Upper lobe of right lung (tissue), 1 donor: ENCODE measurements at places on chromosomes 1 and 21.

DNA sequence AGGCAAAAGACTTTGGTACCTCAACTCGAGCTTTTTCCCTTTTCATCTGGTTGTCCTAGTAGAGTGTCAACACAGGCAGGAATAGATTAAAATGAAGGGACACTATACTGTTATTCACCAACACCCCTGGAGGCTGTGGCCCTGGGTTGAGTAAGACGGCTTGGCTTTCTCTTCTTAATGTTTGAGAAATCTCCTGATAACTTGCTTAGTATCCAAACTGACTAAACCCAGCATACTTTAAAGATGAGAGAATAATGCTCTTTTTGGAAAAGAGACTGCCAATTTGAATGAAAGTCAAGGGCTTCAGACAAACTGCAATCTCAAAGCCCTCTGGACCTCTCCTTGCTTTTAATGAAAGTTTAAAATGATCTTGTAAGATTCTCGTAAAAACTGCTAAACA is 2.6 kb upstream of the SLC30A1 start:
- DNase-seq, result no peak

DNA sequence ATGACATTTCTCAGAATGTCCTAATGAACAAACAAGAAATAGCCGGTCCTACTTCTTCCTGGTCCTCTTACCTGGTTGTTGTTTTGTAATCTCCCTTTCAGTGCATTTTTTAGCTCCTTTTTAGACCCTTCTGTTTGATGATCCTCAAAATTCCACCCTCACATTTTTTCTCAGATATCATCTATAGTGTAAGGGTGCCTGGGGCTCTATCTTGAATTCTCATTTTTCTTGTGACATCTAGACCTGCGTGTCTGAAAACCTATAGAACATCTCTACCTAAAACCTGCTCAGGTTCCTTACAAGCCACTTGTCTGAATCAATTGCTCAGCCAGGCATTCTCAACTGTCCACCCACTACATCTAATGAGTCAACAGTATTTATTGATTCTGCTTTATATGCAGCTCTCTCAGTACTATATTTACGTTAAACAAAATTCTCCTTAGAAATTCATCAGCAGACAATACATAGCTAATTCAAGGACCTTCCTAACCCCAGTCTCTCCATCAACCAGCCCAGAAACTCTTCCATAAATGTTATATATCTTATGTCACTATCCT is 36.5 kb upstream of the USH2A start:
- DNase-seq, result no peak

GRCh38 chr1:173479649-173480048 is 2.5 kb downstream of the PRDX6 start:
- no peak for DNase-seq

- DNase-seq, result no peak
Observed at GRCh38 chr1:243882276-243882675, 32.2 kb upstream of the AKT3 start.

DNA sequence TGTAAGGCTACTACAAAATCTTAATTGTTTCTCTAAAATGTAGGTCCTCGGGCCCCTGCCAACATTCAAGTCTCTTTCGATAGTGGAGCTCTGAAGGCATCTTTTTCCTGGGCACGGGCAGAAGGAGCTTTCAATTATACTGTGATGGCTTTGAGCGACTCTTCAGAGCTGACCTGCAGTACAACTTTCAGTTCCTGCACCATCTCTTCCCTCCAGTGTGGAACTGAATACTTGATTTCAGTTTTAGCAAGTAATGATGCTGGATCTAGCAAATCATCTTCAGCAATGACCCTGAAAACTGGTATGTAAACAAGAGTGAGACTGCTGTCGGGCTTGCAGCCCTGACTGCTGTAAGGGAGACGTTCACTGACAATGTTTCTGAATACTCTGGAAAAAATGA is 9.6 kb downstream of the FNDC7 start:
- no peak for DNase-seq

DNA sequence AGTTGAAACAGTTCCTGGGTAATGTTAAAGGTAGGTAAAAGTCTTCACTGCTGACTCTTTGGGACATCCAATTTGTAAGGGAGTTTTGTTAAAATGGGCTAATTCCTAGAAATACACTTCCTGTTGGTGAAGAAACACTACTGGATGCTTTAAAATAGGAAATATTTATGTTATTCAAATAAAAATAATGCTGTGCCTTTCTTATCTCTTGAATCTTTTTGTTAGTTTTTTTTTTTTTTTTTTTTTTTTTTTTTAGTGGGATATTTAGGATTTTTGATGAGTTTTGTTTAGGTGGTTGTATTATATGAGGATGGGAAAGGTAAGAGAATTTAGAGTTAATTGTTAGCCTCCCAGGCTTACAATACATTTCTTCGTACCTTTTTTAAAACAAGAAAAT is 4.5 kb downstream of the MAGI3 start:
- DNase-seq, result no peak

DNA sequence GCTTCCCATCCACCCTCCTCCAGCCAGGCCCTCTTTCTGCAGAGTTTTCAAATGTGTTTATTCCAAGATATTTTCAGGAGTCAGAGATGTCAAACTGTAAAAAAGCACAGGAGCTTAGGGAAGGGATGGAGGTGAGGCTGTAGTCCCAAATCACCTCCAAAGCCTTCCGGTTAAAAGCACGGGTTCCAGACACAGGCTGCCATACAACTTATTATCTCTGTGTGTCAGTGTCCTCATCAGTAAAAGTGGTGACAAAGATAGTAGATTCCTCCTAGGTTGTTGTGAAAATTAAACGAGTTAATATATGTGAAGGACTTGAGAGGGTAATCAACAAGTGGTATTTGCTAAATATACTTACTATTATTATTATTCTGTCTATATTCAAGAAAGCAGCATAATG is 15.1 kb downstream of the S100A7A start:
- DNase-seq, result no peak

DNA sequence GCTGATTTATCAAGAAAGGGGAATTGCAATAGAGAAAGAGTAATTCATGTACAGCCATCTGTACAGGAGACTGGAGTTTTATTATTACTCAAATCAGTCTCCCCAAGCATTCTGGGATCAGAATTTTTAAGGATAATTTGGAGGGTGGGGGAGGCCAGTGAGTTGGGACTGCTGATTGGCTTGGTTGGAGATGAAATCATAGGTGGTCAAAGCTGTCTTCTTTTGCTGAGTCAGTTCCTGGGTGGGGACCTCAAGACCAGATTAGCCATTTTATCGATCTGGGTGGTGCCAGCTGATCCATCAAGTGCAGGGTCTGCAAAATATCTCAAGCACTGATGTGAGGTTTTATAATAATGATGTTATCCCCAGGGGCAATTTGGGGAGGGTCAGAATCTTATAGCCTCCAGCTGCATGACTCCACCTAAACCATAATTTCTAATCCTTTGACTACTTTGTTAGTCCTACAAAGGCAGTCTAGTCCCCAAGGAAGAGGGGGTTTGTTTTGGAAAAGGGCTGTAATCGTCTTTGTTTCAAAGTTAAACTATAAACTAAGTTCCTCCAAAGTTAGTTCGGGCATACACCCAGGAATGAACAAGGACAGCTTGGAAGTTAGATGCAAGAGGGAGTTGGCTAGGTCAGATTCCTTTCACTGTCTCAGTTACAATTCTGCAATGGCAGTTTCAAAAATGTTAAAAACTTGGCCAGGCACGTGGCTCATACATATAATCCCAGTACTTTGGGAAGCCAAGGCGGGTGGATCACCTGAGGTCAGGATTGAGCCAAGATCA is 16.9 kb upstream of the RAB3B start:
- no peak for DNase-seq

DNA sequence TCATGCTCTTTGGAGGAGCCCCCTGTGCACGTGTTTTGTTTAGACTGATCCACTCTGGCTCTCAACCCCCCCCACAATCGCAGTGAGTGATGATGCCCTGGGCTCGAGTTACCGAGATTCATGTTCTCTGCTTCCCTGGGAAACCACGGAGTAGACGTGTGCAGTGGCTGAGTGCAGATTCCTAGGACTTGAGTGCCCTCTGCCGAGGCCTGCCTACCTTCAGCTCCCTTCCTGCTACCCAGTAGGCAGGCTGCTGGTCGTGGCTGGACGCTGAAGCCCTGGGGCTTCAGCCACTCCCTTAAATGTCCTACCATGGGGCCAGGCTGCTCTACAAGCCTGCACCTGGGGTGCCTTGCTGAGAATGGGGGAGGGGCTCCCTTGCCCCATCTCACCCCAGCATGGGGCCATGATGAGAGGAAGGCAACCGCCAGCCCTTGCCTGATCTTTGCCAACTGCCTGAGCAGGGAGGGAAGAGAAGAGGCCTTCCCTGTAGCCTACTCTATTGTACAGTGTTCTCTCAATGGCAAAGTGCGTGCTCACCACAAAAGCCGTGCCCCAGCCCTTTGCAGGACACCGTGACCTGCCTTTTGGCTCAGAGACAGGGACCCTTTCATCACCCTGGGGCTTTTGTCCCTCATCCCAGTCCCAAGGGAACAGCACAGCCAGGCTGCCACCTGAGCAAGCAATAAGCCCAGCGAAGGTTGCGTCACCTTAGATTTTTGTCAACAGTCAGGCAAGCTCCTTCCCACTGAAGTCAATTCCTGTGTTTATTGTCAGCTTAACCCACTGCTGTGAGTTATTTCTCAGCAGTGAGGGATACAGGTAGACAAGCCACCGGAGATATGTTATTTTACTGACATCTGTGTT is 4.1 kb upstream of the GRIK3 start:
- no peak for DNase-seq

GRCh38 chr1:234726359-234726943 is 116.5 kb upstream of the IRF2BP2 start:
- DNase-seq, result no peak

GRCh38 chr1:90402893-90403849 is 313.9 kb downstream of the BARHL2 start:
- DNase-seq, result no peak

DNA sequence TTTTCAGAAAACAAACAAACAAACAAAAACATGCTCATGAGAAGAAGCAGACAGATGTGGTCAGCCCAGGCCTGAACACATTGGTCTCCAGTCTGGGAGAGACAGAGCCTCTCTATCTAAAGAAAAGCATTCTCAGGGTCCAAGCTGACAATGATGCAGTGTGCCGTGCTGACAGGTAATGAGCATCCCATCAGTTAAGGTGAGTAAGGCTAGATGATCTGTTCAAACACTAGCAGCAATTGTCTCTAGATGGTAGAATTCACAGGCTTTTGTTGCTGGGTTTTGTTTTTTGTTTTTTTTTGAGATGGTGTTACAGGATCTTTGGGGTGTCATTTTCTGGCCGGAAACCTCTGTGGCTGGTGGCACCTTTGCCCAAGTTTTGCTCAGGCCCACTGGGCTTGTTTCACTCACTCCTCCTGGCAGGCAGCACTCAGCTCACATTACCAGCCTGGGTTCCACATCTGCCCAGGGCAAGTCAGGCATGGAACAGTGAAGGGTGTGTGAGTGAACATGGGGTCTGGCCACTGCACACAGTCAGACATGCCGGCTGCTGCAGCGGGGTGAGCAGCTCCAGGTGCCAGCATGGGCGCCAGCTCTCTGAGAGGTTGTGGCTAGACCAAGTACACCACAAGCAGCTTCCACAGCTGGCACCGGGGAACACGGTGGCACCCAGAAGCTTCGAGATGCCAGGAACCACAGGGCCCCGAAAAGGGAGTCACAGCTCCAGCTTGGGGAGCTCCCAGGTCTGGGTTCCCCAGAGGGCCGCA is 2.5 kb upstream of the C1QA start:
- DNase-seq, result no peak

DNA sequence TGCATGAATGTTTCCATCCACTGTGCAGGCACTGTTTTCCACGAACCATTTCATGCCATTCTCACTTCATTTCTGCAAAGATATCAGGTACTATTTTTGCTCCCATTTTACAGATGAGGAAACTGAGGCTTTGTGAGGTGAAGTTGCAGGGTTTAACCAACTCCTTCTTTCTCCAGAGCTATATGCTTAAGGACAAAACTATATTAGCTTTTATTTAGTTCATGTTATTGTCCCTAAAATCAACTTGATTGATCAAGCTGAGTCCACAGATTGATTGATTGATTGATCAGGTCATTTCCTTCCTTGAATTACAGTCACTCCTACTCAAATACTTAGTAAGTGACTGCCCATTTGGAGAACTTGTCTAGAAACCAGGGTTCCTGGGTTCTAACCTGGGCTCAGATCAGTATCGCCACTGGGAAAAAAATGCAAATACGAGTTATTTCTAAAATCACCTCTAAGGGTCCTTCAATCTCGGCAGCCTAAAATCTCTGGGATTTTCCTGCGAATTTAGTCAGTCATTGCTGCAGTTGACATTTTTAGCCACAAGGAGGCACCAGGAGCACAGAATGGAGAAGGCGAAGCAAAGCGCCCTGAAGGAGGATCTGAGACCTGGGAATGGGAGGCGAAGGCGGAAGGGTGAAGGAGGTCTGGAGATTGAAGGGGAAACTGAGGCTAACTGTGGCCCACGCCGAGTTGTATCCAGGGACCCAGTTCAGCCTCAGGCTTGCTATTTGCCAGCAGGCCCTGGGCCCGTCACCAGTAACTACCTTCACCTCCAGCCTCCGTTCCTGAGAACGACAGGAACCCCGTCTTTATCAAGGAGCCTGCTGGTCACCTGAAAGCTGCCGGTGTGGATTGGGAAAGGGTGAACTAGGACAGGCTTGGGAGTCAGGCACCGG is 14.3 kb upstream of the MUL1 start:
- peak; percentile 66 for DNase-seq

DNA sequence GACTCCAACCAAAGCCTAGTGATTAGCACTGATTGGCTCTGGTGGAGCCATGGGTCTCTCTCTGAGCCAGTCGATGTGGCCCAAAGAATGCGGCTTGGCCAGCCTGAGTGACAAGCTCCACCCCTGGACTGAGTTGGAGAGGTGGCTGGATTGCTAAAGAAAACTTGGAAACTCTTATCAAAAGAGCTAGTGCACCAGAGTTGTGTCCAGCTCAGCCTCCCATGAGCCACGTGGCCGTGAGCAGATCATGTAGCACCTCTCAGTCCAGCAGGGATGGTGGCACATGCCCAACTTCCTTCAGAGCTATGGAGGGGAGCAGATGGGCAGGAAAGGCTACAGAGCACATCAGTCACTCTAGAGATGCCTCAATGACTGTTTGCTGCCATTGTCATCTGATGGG is 142.8 kb upstream of the VAMP3 start:
- no peak for DNase-seq

GRCh38 chr1:231518485-231519034 is 9.9 kb upstream of the TSNAX start:
- no peak for DNase-seq

DNA sequence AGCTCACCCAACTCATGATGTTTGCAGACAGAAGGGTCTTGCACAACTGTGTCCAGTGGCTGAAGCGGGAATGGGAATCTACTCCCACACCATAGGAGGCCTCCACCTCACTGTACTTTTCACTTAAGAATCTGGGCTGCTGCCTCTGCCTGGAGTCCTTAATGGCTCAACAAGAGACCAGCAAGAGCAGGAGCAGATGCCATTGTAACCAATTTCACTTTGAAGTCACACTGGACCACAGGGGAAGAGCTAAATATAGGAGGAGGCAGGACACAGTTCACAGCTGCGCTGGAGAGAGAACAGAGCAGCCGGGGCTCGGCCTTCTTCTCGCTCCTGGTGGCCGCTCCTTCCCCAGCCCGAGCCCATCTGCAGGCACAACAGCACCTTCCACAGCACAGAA is 120.4 kb downstream of the SIPA1L2 start:
- no peak for DNase-seq
